ENCODE measurements at places on chromosomes 7 and 10. TPM values are rescaled to one million over a fixed set of nuclear protein-coding genes. Genes with fewer than 3 reads are reported as not detected.

TMEM184A gene
- total RNA-seq: not detected

ITPRID1 gene
- total RNA-seq: not detected

MYH16 gene
- total RNA-seq: not detected

ADRB1 gene
- 0.20 TPM for total RNA-seq

SOSTDC1 gene
- not detected for total RNA-seq

GNGT1 gene
- total RNA-seq: not detected
